Smooth muscle cell of the pulmonary artery (primary cell): ENCODE measurements at places on chromosomes 4 and X. TPM values are rescaled to one million over a fixed set of nuclear protein-coding genes. Genes with fewer than 3 reads are reported as not detected.

The MAOA gene
- total RNA-seq = 18.1 and 18.7 TPM in 2 replicates

The MAPK10 gene
- 8.8 and 19.0 TPM in 2 replicates for total RNA-seq

The MEPE gene
- not detected in 2 replicates for total RNA-seq

The SPANXA1 gene
- total RNA-seq = not detected in 2 replicates

The FGFBP2 gene
- total RNA-seq = not detected in 2 replicates

The TCP11X1 gene
- not detected in 2 replicates for total RNA-seq

The CCDC110 gene
- total RNA-seq = 3.8 and 9.4 TPM in 2 replicates

The MAGEA2 gene
- total RNA-seq = not detected in 2 replicates

The SULT1E1 gene
- total RNA-seq = 10.7 and 17.8 TPM in 2 replicates

The RPA4 gene
- 1.2 and 1.8 TPM in 2 replicates for total RNA-seq

The FAAH2 gene
- total RNA-seq = 0.07 and 0.23 TPM in 2 replicates

The C4orf50 gene
- under 0.01 TPM in 1 of 2 replicates, not detected in the other for total RNA-seq

The ERAS gene
- total RNA-seq = 0.13 TPM in 1 of 2 replicates, not detected in the other

The MAGEE2 gene
- not detected in 2 replicates for total RNA-seq

The TLL1 gene
- total RNA-seq = 0.10 and 1.6 TPM in 2 replicates

The ALB gene
- not detected in 2 replicates for total RNA-seq

The REELD1 gene
- not detected in 2 replicates for total RNA-seq

The MAGEA12 gene
- not detected in 2 replicates for total RNA-seq

The NUDT10 gene
- 1.2 TPM in 2 replicates for total RNA-seq

The GJB1 gene
- total RNA-seq = not detected in 2 replicates

The AGA gene
- total RNA-seq = 40.5 and 64.3 TPM in 2 replicates

The AMER1 gene
- 2.6 and 3.6 TPM in 2 replicates for total RNA-seq

The CT83 gene
- not detected in 2 replicates for total RNA-seq

The CDKL5 gene
- total RNA-seq = 2.4 and 5.0 TPM in 2 replicates

The RTL9 gene
- total RNA-seq = 0.13 and 0.30 TPM in 2 replicates

The COL4A5 gene
- 130 and 267 TPM in 2 replicates for total RNA-seq

The SPATA18 gene
- 15.6 and 32.6 TPM in 2 replicates for total RNA-seq

The SERPINA7 gene
- not detected in 2 replicates for total RNA-seq

The ADGRG4 gene
- under 0.01 TPM in 1 of 2 replicates, not detected in the other for total RNA-seq

The ADH1C gene
- total RNA-seq = 0.07 and 0.23 TPM in 2 replicates

The P2RY4 gene
- 0.07 and 0.13 TPM in 2 replicates for total RNA-seq

The MAGEE1 gene
- total RNA-seq = 2.2 and 2.9 TPM in 2 replicates

The CSAG3 gene
- not detected in 2 replicates for total RNA-seq

The ATOH1 gene
- total RNA-seq = not detected in 2 replicates

The PRAF2 gene
- 28.1 and 28.6 TPM in 2 replicates for total RNA-seq

The FGFBP1 gene
- not detected in 2 replicates for total RNA-seq

The TEC gene
- total RNA-seq = 0.20 and 0.26 TPM in 2 replicates

The ZAR1 gene
- not detected in 2 replicates for total RNA-seq

The MMRN1 gene
- total RNA-seq = 0.20 and 1.4 TPM in 2 replicates

The EPHA5 gene
- total RNA-seq = 2.5 and 3.9 TPM in 2 replicates

The TMEM271 gene
- total RNA-seq = not detected in 2 replicates

The IL2 gene
- not detected in 2 replicates for total RNA-seq

The CFI gene
- total RNA-seq = 1.6 and 13.7 TPM in 2 replicates
